ENCODE measurements at places on chromosomes 5 and 9. TPM values are rescaled to one million over a fixed set of nuclear protein-coding genes. Genes with fewer than 3 reads are reported as not detected.

DOK3 gene
- polyA plus RNA-seq: 15.8 TPM

FAM78A gene
- 7.4 TPM for polyA plus RNA-seq

CORO2A gene
- 5.3 TPM for polyA plus RNA-seq

C9 gene
- 0.08 TPM for polyA plus RNA-seq

TEK gene
- 12.0 TPM for polyA plus RNA-seq

GABRA1 gene
- 8.7 TPM for polyA plus RNA-seq

ACTBL2 gene
- not detected for polyA plus RNA-seq

HTR1A gene
- 6.4 TPM for polyA plus RNA-seq

HK3 gene
- 1.6 TPM for polyA plus RNA-seq

GPR151 gene
- 0.16 TPM for polyA plus RNA-seq

EQTN gene
- polyA plus RNA-seq: 0.33 TPM

SUSD3 gene
- polyA plus RNA-seq: 5.6 TPM

TGFBI gene
- polyA plus RNA-seq: 92.6 TPM

RNF183 gene
- not detected for polyA plus RNA-seq

BTNL9 gene
- polyA plus RNA-seq: 13.6 TPM

EGR1 gene
- 93.2 TPM for polyA plus RNA-seq

C5orf52 gene
- polyA plus RNA-seq: not detected
